ENCODE measurements at places on chromosomes 2 and 18. TPM values are rescaled to one million over a fixed set of nuclear protein-coding genes. Genes with fewer than 3 reads are reported as not detected.

RAB6C gene
- not detected for total RNA-seq

SLC38A11 gene
- not detected for total RNA-seq

TMEM198 gene
- total RNA-seq, result 0.55 TPM

CNGA3 gene
- total RNA-seq, result 0.06 TPM

ACMSD gene
- total RNA-seq, result not detected

QPCT gene
- total RNA-seq, result 21.2 TPM

SH3YL1 gene
- total RNA-seq, result 10.7 TPM

GKN1 gene
- total RNA-seq, result not detected

RGPD4 gene
- total RNA-seq, result 0.07 TPM

CFAP53 gene
- total RNA-seq, result 0.30 TPM

DPP4 gene
- total RNA-seq, result 0.69 TPM

MOGAT1 gene
- not detected for total RNA-seq

SH2D6 gene
- 0.62 TPM for total RNA-seq

LIPG gene
- 0.34 TPM for total RNA-seq

ANO7 gene
- 2.3 TPM for total RNA-seq

PFN4 gene
- 1.6 TPM for total RNA-seq

ZSWIM2 gene
- total RNA-seq, result not detected

ERICH2 gene
- total RNA-seq, result not detected

NOSTRIN gene
- total RNA-seq, result 2.2 TPM

RUFY4 gene
- not detected for total RNA-seq

SIX2 gene
- 0.43 TPM for total RNA-seq
